ENCODE measurements at places on chromosomes 3 and 15.
A peak's percentile ranks its signal among the peaks of the same experiment; 100 is the strongest.

- DNase-seq, result no peak
These were observed 145.2 kb upstream of the TMEM108 start for GRCh38 chr3:132892956-132893355.

- DNase-seq, result no peak
These were observed 12.1 kb downstream of the BLM start for GRCh38 chr15:90729261-90729660.

GRCh38 chr15:35833581-35833980 is 287.6 kb upstream of the DPH6 start:
- DNase-seq, result no peak

- no peak for DNase-seq
These were observed 5.0 kb downstream of the MYD88 start for GRCh38 chr3:38143511-38143910.

DNA sequence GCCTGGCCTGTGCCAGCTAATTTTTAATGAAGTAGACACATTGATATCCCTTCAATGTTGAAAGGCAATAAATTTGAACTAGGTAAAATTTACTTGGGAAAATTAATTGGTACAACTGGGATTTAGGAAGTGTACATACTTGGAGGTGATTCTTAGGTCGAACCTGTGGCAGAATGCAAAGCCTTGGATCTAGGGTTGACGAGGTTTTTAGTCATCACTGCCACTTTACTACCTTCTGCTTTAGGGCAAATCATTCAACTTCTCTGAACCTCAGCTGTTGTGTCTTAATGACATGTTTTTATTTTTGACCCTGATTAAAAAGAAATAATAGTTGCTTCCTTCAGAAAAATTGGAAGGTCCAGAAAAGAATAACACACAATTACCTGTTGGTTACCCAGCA is 2.5 kb downstream of the APPL1 start:
- DNase-seq, result no peak

DNA sequence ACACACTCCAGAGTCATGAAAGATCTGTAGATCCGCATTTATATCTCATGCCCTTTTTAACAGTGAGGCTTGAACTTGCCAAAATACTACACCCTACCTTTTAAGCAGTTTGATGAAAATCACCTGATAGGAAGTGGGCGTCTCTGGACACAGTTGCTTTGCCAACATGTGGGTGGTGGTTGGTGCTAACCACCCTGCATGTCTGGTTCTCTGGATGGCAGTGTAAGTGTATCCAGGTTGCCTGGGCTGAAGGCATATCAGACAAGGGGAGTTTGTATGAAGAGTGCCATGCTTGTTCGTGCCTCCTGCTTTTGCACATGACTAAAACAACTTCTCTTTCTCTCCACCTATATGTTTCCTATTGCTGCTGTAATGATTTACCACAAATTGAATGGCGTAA is 159.6 kb downstream of the GHSR start:
- DNase-seq, result no peak

- peak; percentile 61 for DNase-seq
These were observed 45.0 kb downstream of the RFTN1 start for GRCh38 chr3:16468336-16469098.

DNA sequence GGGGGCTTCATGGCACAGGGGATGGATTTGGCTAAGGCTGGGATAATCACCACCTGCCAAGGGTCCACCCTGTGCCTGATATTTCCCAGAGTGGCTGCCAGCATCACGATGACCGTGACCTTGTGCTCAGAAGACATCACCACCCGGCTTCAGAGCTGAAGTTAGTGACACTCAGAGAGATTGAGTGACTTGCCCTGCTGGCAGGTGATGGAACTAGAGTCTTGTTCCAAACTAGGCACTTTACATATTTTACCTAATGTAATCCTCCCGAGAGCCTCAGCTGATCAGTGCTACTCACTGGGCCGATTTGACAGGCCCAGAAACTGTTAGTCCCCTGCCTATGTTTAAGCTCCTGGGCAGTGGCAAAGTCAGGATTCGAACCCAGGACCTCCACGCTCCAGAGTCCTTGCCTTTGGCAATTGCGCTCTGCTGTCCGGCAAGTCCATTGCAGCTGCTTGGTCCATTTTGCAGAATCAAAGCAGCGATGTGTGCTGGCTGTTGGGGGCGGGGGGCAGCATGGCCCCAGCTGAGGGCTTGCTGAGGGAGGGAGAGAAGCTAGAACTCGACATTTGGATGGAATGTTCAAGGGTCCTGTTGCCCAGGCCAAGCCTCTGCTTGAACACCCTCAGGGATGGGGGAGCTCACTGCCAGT is 74.8 kb upstream of the GATA2 start:
- no peak for DNase-seq

DNA sequence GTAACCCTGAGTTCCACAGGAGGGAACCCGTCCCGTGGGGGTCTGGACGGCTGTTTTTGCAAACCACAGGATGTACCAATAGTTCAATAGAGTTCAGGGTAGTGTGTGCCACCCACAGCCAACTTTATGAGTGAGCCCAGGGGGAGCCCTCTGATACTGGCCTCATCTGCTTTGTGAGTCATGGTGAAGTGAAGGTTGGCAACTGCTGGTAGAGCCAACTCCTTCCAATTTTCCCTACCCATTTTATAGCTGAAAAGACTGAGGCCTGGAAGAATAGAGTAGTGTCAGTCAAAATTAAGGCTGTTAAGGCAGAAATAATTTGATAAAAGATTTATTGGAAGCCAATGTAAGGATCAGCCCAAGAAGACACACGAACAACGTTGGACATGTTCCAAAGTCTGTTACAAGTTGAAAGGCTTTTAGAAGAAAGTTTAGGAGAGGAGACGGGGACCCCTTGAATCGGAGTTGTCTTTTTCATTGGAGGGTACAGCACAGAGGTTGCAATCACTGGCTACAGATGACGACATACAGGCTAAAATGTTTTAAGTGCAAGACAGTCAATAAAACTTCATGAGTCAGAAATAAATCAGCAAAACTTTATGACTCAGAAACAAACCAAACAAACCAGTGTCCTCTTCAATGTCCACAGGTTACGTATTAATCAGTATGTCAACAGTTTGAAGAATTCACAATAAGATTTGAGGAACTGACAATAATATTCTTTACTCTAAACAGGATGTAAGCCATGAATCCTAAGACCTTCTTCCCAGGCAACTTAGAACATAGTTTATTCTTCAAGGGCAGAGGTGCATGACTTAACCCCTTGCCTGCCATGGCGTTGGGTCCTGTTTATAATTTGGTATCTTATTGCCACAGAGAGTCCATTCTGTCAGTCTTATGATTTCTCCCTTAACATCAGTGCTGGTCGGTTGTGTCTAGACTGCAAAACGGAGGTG is 62.9 kb upstream of the NR2E3 start:
- DNase-seq, result no peak

GRCh38 chr3:107212618-107213017 is 164.6 kb upstream of the CCDC54 start:
- peak; percentile 16 for DNase-seq

DNA sequence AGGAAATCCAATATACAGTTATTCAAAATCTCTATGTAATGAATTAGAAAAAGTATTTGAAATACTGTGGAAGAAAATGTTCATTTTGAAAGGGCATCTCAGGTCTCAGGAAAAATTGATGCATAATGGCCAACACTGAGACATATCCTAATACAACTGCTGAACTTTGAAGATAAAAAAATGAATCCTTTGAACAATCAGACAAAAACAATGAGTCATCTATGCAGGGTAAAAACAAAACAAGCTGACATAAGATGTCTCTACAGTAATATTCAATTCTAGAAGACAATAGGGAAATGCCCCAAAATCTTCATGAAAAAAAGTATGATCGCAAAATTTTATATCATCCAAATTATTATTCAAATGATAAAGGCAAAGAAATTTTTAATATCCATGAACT is 34.0 kb upstream of the ZNF280D start:
- no peak for DNase-seq

GRCh38 chr3:73536952-73537351 is 87.8 kb downstream of the PDZRN3 start:
- DNase-seq, result peak; percentile 40

DNA sequence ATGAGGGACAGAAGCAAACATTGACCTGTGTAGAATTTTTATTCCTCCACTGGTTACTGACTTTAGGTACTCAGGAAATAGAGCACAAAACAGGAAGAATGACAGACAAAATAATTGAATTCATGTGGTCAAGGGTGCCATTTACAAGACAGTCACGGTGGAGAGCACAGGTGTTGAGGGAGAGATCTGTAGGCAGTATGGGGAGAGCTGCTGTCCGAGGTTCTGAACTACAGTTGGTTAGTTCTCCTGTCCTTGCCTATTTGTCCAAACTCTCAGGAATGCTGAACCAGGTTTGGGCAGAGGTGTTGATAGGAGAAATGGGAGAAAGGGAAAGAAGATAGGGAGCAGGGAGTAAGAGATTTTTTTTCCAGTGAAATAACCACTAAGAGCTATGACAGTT is 178.5 kb upstream of the ZBTB20 start:
- DNase-seq, result peak; percentile 39

DNA sequence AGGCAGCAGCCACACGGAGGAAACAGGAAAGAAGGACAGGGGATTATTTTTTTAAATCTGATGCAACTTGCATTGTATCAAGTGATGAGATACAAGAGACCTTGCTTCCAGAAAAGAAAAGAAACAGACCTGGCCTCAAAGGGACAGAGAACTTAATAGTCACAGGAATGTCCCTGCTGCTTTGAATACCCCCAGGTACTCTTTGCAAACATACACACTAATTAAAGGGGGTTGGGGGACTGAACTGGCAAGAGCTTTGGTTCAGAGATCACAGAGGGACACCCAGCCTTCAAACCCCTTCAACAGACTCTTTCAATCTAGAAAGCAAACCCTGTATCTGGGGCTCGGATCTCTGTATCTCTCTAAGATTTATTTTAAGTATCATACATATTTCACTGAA is 18.0 kb downstream of the TNIK start:
- DNase-seq, result no peak

DNA sequence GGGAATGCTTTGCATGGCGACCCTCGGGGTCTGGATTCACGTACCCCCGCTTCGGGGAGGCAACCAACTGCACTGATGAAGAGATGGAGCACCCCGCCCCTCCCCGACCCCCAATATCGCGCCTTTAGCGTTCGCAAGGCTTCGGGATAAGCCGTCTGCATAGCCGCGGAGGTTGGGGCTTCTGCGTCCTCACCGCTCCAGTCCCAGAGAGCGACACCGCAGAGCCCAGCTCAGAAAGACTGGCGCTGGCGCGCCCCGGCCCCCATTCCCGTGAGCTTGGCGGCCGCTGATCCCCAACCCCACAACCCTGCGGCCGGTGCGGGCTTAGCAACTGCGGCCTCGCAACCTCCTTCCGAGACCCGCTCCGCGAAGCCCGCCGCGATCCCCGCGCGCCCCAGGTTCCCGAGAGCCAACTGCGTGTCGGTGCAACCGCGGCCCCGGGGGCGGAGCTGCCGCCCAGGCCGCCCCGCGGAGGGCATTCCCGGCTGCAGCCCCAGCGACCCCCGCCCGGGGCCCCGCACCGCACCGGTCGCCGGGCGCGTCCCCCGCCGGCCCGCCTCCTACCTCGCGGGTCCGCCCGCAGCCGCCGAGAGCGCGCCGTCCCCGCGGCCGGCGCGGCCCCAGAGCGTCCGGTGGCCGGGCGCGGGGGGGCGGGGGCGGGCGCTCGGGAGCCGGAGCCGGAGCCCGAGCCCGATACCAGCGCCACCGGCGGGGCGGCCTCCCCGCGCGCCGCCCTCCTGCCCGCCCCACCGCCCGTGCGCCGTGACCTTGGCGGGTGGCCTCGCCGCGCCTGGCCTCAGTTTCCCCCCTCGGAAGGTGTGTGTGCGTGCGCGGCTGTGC is 79.5 kb downstream of the IQSEC1 start:
- DNase-seq, result no peak

GRCh38 chr3:115928376-115928775 is 305.1 kb downstream of the GAP43 start:
- no peak for DNase-seq

GRCh38 chr3:168341956-168342936 is 246.5 kb upstream of the GOLIM4 start:
- DNase-seq, result peak; percentile 20

GRCh38 chr3:88031642-88032077 is 27.1 kb downstream of the CGGBP1 start:
- DNase-seq, result no peak

GRCh38 chr3:122773944-122774509 is 19.6 kb downstream of the HSPBAP1 start:
- no peak for DNase-seq

GRCh38 chr3:11559816-11560633 is 83.7 kb downstream of the VGLL4 start:
- DNase-seq, result no peak

DNA sequence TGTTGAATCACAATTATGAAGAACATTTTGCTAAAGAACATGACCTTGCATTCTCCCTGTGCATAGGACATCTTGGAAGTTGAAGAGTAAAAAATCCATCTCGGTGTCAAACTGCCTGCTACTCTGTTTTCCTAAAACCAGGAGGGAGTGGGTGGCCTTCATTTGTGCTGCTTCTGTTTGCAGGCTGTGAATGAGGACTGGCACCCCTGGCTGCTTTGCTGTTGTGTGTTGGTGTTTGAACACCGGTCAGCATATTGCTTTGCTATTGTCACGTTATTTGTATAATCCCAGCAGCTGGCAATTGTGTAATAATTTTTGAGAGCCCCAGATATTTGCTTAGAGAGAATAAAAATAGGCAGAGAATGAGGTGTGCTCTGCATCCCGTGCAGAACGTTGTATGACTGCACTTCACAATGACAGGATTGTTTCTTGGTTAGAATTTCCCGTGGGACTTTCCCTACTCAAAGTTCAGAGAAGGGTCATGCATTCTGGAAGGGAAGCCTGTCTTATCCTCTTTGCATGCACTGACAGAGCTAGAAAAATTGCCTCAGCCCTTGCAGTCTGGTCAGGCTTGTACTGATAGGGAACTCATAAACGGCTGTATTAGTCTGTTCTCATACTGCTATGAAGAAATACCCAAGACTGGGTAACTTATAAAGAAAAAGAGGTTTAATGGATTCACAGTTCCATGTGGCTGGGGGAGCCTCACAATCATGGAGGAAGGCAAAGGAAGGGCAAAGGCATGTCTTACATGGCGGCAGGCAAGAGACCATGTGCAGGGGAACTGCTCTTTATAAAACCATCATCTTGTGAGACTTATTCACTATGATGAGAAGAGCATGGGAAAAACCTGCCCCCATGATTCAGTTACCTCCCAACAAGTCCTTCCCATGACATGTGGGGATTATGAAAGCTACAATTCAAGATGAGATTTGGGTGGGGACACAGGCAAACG is 16.3 kb downstream of the SV2B start:
- DNase-seq, result peak; percentile 43

GRCh38 chr15:70025413-70026296 is 72.1 kb downstream of the TLE3 start:
- DNase-seq, result peak; percentile 35

All from kidney (tissue), 22 donors.